ENCODE measurements at places on chromosomes 5 and 9.

DNA sequence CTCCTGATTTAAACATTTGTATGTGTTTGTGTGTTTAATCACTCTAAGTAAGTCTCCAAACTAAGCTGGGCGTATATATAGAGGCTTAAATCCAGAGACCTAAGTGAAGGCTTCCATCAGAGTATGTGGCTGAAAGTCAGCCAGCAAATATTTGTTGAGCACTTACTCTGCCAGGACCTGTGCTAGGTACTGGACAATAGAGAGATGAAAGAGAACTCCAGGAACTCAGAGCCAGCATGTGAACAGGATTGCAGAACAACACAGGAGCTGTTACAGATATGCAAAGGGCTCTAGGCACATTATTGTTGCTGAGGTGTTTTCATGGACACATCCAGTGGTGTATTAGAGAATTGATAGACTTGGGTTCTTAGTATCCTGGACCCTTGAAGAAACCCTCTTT is 4.7 kb upstream of the BNIP1 start:
- no peak for DNase-seq

DNA sequence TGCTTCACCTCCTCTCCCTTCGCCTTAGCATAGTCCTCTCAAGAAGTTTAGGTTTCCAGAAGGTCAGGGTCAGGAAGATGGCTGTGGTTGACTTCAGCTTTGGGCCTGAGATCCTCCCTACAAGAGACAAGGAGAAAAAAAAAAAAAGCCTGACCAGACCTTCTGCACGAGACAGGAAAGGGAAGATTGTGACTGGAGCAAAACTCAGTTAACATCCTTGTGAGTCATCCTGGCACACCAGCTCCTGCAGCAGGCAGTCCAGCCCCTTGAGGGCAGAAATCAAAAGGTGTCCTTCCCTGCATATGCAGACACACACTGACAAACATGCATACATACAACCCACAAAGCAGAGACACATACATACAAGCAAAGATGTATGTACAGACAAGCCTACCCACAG is 18.0 kb upstream of the ENHO start:
- no peak for DNase-seq

GRCh38 chr9:20551835-20552234 is 70.5 kb downstream of the MLLT3 start:
- DNase-seq = no peak

DNA sequence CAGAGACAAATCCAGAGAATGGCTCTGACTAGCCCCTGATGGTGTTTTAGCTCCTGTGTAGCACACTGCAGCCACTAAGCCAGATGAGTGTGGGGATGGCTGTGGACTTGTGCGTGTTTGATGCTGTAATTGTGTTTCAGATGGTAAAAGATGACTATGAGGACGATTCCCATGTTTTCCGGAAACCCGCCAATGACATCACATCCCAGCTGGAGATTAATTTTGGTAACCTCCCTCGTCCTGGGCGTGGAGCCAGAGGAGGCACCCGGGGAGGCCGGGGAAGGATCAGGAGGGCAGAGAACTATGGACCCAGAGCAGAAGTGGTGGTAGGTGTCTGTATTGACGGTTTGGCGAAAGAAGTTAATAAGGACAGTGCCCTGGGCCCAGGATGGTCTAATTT is 38.0 kb downstream of the HABP4 start:
- no peak for DNase-seq

DNA sequence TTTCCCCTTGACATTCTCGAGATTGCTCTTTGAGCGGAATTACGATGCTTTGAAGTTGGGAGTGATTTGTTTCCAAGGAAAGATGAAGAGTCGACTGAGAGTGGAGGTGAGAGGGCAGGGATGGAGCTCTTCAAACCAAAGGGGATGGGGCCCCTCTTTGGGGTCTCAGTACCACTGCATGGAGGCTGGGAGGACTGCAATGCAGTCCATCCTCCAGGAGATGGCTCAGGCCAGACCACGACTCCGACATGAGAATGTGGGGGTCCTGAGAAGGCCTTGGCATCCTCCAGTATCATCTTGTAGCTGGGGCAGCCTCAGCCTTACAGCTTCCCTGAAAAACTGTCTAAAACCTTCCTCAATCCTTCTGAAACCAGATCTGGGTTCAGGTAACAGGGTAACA is 51.1 kb upstream of the CDKN2AIPNL start:
- no peak for DNase-seq

GRCh38 chr5:126963822-126964375 is 66.5 kb downstream of the MARCHF3 start:
- no peak for DNase-seq

DNA sequence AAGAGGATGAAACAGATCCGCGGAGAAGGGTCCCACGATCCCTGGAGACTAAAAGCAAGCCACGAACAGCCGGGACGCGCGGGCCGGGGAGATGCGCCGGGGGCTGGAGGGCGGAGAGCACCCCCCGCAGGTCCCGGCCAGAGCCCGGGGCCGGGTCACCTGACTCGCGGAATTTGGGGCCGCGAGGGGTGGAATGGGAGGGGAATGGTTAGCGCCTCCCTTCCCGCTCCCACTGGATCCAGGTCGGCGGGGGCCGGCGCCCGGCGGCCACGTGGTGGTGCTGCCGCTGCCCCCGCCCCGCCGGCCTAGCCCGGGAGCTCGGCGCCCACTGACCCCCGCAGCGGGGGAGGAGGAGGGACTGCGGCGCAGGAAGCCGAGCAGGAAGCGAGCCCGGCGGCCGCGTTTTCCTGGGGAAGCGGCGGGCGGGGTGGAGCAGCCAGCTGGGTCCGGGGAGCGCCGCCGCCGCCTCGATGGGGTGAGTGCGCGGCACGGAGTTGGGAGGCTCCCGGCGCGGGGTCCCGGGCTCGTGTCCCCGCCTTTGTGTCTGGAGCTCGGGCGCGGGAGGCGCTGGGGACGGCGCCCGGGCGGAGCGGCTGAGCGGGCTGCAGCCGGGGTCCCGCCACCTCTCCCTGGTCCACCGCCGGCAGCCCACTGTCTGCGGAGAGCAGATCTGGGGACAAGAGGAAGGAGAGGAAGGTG is at the start of gene RAI14:
TSS of gene RAI14 (plus strand) at position 328 of the 699 bp plus-strand sequence. CDS start 30,592 bp downstream, outside the sequence.
- DNase-seq = no peak

GRCh38 chr5:79488058-79488457 is 25.9 kb downstream of the HOMER1 start:
- no peak for DNase-seq

GRCh38 chr5:88502179-88503040 is 233.8 kb upstream of the TMEM161B start:
- DNase-seq = no peak

DNA sequence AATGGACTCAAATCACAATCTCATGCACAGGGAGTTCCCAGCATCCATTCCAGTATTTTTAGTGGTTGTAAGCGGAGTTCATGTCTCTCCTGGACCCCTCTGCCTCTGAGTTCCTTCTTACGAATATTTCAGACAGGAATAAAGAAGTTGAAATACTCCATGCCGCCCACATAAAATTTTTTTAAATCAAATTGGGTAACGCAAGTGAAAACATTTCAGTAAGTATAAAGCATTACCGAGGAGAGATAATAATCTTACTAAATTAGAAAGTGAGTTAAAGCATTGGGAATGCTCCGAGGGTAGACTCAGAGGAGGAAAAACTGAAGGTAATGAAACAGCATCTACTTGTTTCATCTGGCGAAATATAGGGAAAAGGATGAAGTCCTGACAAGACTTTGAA is 317.6 kb downstream of the ARRDC3 start:
- no peak for DNase-seq

DNA sequence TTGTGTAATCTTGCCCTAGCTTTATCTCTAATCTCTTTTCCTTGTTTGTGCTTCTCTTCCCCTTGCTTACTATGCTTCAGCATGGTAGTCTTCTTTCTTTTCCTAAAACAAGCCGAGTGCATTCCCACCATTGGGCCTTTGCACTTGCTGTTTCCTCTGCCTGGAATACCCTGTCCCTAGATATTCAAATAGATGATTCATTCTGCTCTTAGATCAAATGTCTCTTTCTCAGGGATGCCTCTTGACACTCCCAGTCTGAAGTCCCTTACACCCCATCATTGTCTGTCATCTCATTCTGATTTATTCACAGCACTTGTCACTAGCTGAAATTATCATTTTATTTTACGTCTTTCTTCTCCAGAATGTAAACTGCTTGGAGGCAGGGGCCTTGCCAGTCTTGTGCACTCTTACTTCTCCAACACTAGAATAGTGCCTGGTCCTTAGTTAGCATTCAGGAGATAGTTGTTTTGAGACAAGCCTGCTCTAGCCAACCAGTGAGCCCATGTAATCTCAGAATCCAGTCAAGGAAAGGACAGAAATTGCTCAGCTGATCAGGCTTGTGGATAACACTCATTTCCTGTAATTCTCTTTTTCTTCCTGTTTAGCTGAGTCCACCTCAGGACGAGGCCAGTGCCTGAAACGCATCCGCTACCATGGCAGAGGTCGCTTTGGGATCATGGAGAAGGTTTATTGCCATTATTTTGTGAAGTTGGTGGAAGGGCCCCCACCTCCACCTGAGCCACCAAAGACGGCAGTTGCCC is 25.4 kb downstream of the MRPL22 start:
- DNase-seq = no peak

GRCh38 chr5:179206366-179206765 is 138.9 kb downstream of the ADAMTS2 start:
- no peak for DNase-seq

GRCh38 chr9:127680226-127680625 is 26.6 kb upstream of the CFAP157 start:
- DNase-seq = no peak

All from activated CD8-positive, alpha-beta memory T cell treated with anti-CD3 and anti-CD28 coated beads for 48 hours (primary cell).